ENCODE measurements at places on chromosomes 3 and 15.
A peak's percentile ranks its signal among the peaks of the same experiment; 100 is the strongest.

- no peak for DNase-seq
Measured at GRCh38 chr3:156819842-156820691, 6.1 kb upstream of the LEKR1 start.

- no peak for DNase-seq
Measured at GRCh38 chr3:17040322-17040989, 155.7 kb downstream of the PLCL2 start.

GRCh38 chr3:39075910-39076309, 24.1 kb downstream of the WDR48 start:
- no peak for DNase-seq

- DNase-seq: no peak
Measured at GRCh38 chr15:39756806-39757522, 25.7 kb downstream of the FSIP1 start.

DNA sequence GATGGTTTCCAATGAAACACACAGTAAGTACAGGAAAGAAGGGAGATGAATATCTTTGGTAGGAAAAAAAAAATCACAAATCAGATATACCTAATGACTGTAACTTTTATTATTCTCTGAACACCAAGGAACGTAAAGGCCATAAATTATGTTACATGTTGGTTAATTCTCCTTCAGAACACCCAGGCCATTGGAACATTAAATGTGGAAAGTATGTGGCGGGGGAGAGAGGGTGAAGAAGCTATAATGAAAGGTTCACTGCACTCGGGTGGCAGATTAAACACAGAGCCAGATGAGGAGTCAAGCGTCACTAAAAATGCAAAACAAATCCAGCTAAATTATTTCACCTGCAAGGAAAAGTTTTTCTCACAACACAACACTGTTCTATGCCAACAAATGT, 193.8 kb downstream of the FHIT start:
- no peak for DNase-seq

- no peak for DNase-seq
Measured at GRCh38 chr3:156477323-156477722, 77.6 kb downstream of the SSR3 start.

GRCh38 chr3:151688571-151688970, 45.2 kb upstream of the AADACL2 start:
- no peak for DNase-seq

DNA sequence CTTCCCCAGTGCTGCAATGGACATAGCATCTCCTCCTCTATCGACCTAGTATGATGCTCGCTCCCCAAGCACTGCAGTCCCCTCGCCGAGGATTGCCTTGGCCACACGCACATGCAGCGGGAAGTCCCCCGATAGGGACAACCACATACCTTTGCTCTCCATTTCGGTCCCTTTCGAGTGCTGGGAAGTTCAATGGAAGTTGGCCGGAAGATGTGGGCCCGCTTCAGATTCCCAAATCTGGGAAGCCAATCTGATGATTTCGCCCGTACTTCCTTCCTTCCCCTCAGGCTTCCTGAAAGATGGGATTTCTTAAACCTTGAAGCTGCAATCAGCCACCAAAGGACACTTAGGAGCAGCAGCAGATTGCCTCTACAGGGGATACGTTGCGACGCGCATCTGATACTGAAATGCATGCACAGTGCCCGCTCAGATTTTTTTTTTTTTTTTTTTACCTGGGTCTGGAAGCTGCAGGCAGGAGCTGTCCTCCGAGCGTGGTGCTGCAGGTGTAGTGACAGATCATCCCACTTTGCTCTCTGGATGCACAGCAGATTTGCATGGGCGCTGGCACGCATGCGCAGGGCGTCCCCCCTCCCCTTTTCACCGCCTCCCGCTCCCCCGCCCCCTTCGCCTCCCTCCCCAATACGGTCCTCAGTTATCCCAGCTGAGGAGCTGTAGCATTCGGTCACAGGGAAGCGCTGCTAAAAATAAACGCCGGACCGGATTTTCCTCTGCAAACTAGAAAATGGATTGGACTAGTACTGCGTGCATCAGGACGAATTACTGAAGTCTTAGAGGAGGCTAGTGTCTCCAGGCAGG, at the start of gene FGF12:
Gene FGF12, minus strand, starts transcription at position 510 of the 816 bp plus-strand sequence.
- DNase-seq: peak; percentile 87

DNA sequence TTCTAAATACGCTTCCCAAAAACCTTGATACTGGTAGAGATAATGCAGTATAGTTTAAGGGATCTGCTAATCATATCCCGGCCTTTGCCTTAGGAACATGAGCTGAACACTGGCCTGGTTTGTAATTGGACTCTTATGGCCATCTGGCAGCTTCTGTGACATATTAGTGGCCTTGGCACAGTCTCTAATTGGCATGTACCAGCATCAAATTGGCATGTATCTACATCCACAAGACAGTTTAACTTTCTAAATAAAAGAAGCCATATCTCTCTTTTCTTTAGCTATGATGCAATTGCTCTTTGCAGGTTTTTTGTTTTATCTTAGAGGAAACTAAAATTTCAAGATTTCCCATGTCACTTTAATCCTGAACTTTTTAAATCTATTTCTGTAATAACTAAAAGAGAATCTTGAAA, 44.6 kb upstream of the FILIP1L start:
- DNase-seq: no peak

DNA sequence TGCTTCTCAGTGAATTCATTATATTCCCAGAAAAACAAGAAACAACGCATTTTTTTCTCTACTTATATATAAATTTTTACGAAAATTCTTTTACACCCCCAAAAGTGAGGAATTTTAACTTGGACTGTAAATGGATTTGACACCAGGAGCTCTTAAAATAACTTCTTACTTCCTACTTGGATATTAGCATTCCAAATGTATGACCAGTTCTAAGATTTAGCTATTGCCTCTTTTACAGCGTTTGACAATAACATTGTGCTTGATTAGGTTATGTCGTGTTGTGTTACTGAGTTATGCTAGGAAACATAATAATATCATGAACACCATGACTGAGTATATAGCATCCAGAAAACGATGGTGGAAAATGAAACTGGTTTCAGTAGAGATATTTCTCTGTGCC, 177.0 kb downstream of the CNTN6 start:
- no peak for DNase-seq

GRCh38 chr3:159881828-159882309, 106.8 kb upstream of the IL12A start:
- DNase-seq: no peak

DNA sequence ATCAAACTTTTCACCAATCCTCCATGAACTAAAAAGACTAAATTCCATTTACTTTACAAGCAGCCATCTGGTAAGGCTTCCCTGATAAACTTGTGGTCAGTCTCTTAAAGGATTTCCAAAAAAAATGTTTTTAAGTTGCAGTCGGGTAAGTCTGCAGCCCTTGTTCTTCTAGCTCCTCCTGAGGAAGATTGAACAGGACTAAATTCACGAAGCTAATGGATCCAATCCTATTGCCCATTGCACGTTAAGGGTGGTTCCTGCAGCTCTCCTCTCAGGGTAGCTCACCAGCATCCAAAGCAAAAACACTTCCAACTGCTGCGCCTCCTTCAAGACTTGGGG, 2.8 kb downstream of the HES1 start:
- DNase-seq: no peak

- no peak for DNase-seq
Measured at GRCh38 chr3:65728138-65728537, 310.6 kb downstream of the MAGI1 start.

GRCh38 chr3:53748512-53749271, 97.5 kb downstream of the CHDH start:
- DNase-seq: no peak

GRCh38 chr15:88699861-88700260, 61.0 kb downstream of the ISG20 start:
- no peak for DNase-seq

DNA sequence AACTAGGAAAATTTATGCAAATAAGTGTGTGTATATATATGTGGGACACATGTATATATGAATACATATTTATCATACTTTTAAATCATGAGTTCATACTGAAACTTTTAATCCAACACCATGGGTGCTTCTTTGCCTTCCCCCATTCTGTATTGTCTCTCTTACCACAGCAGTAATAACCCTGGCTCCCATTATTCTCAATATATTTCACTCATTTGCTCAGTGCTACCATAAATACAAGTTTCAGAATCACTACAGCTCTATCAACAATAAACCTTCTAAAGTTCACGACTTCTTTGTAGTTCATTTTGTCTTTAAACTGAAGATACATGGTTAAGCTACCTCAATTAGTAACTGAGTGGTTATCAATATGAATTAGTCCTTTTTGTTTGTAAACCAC, 82.2 kb downstream of the PCCB start:
- no peak for DNase-seq

- no peak for DNase-seq
Measured at GRCh38 chr3:45123030-45123429, 23.1 kb downstream of the CDCP1 start.

DNA sequence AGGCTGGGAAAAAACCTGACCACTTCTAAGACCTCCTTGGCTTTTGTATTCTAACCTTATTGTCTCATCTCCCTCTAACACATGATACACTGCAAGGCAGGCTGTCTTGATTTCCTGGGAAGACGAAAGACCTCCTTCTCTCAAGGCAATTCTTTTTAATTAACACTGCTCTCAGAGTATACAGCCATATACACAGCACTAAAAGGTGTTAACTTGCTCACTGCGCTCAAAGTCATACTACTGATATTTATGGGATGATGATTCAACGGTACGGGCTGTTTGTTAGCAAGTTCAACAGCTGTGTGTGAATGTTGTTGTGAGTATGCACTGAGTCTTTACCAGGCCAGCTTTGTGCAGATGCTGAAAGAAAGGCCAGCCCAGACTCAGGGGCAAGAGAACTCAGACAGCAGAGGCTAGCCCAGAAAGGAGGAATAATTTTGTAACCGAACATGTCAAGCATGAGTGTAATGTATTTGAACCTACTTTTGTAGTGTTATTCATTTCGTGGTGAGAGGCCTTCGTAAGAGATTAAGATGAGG, 229.9 kb downstream of the IL5RA start:
- no peak for DNase-seq

DNA sequence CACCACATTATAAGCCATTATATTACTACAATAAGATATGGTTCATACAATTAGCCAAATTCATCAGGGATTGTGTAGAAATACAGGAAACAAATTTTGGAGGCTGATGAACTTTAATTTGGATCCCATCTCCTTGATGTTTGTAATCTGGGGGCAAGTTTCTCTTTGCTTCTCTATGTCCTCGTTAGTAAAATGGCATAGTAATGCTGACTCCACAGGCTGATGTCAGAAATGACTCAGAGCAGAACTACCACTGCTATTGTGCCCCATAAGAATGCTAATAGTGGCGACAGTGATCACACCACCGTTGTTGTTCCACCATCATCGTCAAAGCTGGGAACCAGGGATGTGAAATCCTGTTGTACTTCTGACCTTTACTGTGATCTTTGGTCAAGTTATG, 722.3 kb upstream of the LMCD1 start:
- no peak for DNase-seq
